SK-N-SH treated with all-trans-retinoic acid at 6 μM for 48 hours (cell line): ENCODE measurements at places on chromosomes 1 and 21.

DNA sequence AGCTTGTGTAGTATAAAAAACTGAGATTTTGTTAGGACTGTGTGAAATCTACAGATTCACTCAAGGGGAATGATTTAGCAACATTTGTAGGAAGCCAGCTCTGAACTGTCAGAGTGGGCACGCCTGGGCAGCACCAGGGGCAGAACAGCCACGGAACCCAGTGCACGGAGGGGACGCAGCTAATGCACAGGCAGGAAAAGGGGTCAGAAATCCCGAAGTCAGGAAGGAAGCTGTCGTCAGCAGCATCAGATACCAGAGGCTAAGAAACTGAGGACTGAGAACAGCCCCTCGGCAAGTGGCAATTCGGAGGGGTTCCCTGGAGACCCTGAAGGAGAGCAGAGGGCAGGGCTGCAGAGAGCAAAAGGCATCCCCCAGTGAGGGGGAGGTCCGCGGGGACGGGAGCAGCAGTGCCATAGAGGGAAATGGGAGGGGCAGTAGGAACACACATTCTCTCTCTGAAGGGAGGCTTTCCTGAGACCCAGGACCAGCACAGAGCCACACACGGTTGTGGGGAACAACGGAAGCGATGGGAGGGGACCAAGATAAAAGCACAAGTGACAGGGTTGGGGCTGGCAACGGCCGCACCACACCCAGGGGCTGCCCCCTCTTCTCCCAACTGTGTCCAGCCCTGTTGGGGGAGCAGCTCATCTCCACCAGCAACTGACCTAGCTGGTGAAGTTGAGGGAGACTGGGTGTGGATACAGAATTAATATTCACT is 12.7 kb downstream of the UBE2J2 start:
- no peak for ATAC-seq

DNA sequence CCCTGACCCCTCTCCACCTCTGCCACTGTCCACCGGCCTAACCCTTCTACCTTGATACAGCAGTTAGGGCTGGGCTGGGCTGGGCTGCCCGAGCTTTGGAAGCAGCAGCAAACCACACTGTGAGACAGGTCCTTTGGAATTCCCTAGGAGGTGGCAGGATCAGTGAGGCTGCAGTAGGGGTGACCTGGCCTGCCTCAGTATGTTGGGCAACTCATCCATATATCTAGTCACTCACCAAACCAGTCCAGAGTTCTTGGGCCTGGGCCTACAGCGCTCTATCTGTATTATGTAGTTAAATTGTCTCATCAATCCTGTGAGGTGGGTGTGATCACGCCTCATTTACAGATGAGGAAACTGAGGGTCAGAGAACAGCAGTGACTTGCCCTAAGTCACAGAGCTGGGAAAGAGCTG is 13.3 kb upstream of the SYNC start:
- no peak for ATAC-seq

GRCh38 chr1:201353186-201353940 is 24.1 kb downstream of the TNNT2 start:
- ATAC-seq, result no peak

- no peak for ATAC-seq
These were observed 42.8 kb downstream of the MYSM1 start for GRCh38 chr1:58657082-58657481.

DNA sequence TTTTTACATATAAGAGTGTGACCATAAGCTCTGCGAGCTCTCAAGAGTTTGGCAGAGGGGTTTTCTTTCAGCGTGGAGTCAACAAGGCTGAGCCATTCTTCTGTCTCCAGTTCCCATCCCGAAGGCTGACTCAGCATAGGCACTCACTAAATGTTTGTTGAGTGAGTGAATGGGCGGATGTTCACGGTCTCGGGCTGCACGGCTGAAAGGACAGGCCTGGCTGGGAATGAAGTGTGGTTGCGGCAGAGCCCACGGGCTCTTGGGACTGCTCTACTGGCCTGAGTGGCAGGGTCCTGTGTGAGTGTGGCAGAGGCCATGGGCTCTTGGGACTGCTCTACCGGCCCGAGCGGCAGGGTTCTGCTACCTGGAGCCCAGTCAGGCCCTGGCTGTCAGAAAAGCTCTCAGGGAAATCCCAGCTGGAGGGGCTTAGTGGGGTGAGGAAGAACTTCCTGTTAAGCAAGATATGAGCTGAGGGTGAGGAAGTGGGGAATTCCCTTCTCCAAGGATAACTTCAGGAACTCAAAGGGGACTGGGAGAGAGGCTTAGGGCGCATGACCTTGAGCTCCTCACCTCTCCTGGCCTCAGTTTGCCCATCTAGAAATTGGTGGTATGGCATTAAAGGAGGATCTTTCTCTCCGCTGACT is 56.6 kb upstream of the C1orf174 start:
- no peak for ATAC-seq

DNA sequence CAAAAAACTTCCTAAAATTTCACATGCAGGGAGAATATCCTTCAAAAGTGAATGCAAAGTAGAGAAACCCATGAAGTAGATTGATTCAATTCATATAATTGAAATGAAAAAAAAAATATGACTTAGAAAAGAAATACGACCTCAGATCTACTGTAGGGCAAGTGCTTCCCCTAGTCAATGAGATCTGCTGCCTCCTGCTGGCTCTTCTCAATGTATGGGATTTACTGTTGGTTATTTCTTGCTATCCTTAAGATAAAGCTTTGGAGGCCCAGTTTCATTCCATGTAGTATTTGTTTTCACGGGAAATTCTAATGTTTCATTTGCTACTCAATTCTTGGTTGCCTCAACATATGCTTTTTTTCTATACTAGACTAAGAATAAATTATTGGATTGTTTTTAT is 46.2 kb downstream of the ZNF648 start:
- no peak for ATAC-seq

DNA sequence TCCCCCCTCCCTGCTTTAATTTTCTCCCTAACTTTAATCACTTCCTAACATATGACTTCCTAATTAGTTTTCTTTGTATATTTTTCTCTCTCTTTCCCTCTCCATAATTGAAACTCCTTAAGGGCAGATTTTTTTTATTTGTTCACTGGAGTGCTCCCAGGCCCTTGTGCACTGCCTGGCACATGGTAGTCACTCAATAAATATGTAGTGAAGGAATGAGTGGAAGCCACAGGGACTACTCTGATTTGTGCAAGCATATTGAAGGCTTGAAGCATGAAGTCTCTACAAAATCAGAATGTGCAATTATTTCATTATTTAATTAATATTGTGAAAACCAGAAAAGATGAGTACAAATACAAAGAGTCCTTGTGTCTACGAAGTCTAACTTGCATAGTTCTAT is 41.5 kb downstream of the SNX7 start:
- no peak for ATAC-seq

DNA sequence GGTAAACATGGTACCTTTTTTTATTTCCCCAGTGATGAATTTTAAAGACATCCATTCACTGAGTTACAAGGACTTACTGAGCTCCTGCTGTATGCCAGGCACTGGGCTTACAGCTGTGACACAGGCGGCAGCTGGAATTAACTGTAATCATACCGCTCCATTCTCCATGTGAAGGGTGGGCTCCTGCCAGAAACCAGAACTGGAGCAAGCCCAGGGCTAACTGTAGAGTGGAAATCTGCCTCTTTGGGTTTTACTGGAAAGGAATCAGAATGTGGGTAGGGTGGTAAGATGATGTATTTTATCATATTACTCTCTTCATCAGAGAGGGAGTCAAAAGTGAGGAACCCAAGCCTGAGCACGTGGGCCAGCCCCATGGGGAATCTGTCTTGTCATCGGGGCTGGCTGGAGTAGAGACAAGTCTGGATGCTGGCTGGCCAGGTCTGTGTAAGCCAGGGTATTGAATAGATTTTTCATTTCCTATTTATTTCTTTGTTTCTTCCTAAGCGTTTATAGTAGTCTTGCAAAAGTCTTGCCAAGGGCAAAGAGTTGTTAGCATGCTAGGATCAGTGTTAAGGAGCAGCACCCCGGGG is 21.5 kb downstream of the FGGY start:
- ATAC-seq, result no peak

- ATAC-seq, result no peak
These were observed 5.1 kb downstream of the DNAJB4 start for GRCh38 chr1:78009836-78010235.

- ATAC-seq, result no peak
These were observed 45.9 kb upstream of the ATP2B4 start for GRCh38 chr1:203580733-203581132.

- ATAC-seq, result no peak
These were observed 34.5 kb downstream of the TMPRSS15 start for GRCh38 chr21:18369115-18369514.

GRCh38 chr1:41773842-41774241 is 144.9 kb downstream of the HIVEP3 start:
- ATAC-seq, result no peak

- no peak for ATAC-seq
These were observed 450 bp downstream of the ARHGAP30 start for GRCh38 chr1:161069241-161069640.

DNA sequence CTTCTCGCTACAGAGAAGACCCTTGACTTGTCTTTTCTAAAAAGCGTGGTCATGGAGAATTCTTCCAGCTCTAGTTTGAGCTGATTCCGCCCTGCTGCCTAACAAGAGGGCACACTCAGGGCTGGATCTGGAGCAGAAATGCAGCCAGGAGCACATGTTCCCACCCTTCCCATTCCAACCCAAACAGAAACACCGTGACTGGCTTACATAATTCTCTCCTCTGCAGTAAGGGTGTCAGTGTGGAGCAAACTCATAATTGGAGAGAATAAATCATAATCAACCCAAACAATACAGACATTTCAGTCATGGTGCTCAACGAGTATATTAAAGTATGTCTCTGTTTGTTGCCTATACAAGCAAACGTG is 34.5 kb downstream of the CTNNBIP1 start:
- ATAC-seq, result no peak

GRCh38 chr1:26302733-26303405 is 3.6 kb downstream of the UBXN11 start:
- ATAC-seq, result no peak

- peak; percentile 89 for ATAC-seq
These were observed 14.8 kb upstream of the NCMAP start for GRCh38 chr1:24540906-24541710.

DNA sequence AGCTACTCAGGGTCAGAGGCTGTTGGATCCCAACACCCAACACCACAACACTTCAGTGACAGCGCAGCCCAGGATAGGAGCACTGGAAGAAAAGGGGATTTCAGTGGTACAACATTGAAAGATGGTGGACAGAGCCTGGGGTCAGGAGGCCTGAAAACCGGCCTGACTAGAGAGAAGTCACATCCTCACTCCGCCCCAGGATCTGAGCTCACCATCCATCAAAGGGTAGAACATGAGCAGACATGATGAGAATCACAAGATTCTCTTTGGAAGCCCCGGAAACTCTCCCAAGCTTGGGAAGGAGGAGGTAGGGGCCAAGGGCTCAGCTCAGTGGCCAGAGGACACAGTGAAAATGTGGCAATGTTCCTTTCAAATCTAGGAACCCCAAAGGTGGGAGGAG is 271.3 kb downstream of the NPHP4 start:
- ATAC-seq, result no peak

- no peak for ATAC-seq
These were observed 138.0 kb downstream of the TRABD2B start for GRCh38 chr1:47859092-47859743.

- ATAC-seq, result no peak
These were observed 52.7 kb downstream of the AGPAT3 start for GRCh38 chr21:43917515-43918384.

- ATAC-seq, result no peak
These were observed 57.5 kb upstream of the IL12RB2 start for GRCh38 chr1:67250051-67250653.

DNA sequence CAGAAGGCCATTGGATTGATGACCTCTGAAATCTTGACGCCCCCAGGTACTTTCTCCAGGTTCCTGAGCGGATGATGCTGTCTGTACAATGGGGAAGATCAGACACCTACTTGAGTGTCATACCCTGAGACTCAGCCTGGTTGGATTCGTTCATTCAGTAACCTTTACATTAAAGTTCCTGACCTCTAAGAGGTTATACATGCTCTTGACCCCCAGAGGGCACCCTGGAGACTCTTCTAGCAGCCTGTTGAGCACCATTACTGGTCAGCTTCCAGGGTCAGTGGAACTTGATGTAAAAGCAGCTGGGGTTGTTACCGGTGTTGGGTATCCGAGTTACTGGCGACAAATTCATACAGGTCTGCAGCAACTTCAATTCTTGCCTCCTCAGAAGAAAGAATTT is 114.3 kb upstream of the ZNF678 start:
- ATAC-seq, result peak; percentile 72

- no peak for ATAC-seq
These were observed 376.4 kb downstream of the PCP4 start for GRCh38 chr21:40243685-40244084.

DNA sequence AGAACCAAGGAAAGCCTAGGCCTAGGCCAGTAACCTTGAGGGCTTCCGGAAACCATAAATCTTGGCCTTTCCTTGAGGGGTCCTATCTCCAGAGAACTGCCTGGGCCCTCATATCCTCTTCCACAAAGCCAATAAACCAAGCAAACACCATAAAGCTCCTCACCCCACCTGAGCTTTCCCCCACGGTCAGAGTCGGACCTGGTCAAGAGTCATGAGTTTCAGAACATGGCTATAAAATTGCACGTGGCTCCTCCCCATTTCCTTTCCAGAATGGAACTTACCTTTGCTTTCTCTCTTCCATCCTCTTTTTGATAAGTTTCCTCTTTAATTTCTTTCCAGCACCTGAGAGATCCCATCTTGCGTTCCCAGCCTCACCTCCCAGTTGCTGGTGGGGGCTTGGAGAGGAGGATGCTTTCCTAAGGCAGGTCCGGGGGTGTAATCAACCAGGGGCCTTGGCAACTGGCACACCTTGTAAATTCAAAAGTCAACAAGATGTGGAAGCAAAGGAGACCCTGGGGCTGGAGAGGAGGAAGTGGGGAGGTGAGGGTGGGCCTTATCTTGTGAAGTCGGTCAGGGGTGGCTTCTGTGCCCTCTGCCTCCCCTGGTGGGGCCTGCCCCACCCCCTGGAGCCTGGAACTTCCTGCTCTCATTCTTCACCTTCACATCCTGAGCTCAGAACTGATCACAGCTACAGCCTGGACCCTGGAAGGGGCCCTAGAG is 259.9 kb downstream of the FOXD2 start:
- ATAC-seq, result no peak

DNA sequence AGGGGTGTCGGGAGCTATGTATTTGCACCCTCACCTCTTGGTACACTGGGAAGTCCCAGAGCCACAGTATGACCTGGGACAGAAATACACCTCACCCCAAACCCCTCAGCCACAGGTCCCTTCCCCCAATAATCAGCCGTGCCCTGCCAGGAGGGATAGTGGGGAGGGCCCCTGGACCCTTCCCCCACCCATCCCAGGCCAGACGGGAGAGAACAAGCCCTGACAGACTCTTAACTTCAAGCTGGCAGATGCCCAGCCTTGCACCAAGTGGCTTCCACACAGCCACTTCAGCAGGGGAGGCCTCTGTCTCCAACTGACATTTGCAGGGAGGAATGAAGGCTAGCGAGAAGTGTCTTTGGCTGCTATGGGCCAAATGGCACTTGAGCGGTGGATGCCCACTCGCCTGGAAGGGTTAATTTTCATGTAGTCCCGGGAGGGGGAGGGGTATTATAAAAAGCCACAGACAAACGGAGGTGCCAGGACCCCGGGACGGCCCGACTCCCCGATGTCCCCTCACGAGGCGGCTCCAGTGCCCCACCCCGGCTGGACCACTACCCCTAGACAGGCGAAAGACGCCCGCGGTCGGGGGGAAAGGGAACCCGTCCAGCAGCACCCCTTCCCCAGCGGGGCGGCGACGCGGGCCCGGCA is 495 bp downstream of the SYNC start:
- peak; percentile 15 for ATAC-seq

GRCh38 chr1:58739856-58740466 is 40.1 kb upstream of the MYSM1 start:
- peak; percentile 87 for ATAC-seq
